Activated naive CD4-positive, alpha-beta T cell treated with anti-CD3 and anti-CD28 coated beads, Interleukin-2, amount 50 U/mL, for 72 hours (primary cell): ENCODE measurements at places on chromosomes 7 and 10.

DNA sequence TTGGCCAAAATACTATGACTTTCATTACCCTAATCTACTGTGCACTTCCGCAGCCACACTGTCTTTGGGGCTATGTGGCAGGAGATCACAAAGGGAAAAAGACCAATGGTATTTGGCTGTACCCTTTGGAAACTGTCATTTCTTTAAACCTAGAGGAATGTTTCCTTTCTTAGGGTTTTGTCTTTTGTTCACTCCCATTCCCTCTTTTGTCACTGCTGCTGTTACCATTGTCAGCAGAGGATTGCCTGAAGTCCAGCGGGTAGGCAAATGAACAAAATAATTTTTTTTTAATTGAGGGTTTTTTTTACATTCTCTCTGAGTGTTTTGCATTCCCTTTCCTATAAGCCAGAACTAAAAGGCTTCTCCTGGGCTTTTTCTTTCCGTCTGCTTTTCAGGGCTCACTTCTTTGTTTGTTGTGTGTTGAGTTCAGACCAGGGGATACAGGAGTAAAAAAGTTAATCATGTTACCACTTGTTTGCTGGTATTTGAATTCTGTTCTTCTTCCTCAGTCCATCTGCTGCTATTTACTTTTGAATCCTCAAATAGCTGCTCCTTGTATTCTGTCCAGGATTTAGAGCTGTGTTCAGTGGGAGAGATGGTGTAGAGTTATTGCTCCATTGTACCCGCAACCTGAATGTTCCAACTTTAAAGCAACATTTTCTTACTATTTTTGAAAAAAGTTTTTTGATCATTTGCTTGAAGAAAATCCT, 374.6 kb downstream of the SUGCT start:
- DNase-seq, result no peak

GRCh38 chr10:99595236-99595635, 25.0 kb downstream of the SLC25A28 start:
- no peak for DNase-seq

DNA sequence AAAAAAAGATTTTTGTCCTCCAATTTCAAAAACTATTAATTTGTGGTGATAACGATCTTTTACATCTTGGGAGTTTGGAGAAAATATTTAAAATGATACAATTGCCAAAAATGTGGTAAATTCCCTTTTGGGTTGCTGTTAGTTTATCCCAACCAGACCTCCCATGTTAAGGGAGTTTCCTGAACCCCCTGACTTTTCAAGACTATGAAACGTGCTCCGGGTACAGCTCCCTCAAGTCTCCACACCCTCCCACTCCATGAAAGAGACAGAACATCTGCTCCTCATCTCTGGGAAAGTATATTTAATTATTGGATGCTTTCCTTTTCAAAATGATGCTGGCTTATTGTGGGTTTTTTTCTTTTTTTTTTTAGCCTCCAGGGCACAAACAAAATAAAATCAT, 534.6 kb upstream of the NRP1 start:
- no peak for DNase-seq

DNA sequence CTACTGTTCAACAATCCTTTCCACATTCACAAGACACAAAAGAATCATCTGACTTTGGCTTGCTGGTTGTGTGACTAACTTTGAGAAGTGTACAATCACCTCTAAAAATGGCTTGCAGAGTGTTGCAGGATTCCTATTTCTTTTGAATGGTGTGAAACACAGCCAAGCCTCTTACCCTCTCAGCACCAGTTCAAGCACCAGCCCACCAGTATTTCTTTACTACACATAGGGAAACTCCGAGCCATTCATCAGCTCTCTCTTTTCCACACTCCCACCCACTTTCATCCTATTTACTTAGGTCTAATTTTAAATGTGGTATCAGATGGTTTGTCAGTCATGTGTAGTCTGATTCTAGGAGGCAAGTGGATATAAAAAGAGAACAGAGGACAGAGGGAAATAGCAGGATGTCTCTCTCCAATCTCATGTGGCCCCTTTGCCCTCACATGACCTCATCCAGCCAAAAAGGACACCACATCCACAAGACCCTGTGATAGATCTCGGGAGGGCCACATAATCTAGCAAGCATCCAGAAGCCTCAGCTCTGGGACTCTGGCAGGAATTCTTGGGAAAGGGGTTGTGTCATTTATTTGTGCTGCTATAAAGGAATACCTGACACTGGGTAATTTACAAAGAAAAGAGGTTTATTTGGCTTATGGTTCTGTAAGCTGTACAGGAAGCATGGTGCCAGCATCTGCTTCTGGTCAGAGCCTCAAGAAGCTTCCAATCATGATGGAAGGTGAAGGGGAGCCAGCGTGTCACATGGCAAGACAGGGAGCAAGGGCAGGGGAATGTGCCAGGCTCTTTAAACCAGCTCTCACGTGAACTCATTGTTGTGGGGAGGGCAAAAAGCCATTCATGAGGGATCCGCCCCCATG, 66.8 kb upstream of the NEBL start:
- no peak for DNase-seq

- DNase-seq, result no peak
Observed at GRCh38 chr7:30925117-30925516, 13.5 kb downstream of the AQP1 start.

- DNase-seq, result no peak
Observed at GRCh38 chr7:37039131-37039749, 314.9 kb upstream of the AOAH start.

GRCh38 chr10:123766012-123766411, 99.9 kb downstream of the GPR26 start:
- no peak for DNase-seq

DNA sequence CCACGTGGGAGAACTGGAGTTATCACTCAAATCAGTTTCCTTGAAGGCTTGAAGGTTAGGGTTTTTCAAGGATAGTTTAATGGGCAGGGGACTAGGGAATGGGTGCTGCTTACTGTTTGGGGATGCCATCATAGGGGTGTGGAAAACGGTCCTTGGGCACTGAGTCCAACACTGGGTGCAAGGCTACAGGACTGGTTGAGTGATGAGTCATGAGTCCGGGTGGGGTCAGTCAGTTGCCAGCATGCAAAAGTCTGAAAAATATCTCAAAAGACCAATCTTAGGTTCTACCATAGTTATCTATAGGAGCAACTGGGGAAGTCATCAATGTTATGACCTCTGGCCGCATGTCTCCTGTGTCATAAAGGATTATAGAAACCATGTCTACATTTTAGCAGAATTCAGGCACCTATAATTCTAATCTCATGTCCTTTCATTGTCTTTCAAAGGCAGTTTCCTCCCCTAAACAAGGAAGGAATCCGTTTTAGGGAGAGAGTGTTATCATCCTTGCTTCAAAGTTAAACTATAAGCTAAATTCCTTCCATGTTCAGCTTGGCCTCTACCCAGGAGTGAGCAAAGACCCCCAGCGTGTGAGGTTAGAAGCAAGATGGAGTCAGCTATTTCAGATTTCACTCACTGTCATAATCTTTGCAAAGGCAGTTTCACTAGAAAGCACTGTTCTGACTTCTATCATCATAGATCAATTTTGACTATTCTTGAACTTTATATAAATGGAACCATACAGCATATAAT, 94.5 kb downstream of the COL26A1 start:
- no peak for DNase-seq

GRCh38 chr7:20267482-20267881, 50.3 kb upstream of the MACC1 start:
- no peak for DNase-seq

- no peak for DNase-seq
Observed at GRCh38 chr10:29604291-29604825, 30.4 kb downstream of the SVIL start.

- DNase-seq, result no peak
Observed at GRCh38 chr7:9945131-9945530, 1028.5 kb upstream of the PHF14 start.

DNA sequence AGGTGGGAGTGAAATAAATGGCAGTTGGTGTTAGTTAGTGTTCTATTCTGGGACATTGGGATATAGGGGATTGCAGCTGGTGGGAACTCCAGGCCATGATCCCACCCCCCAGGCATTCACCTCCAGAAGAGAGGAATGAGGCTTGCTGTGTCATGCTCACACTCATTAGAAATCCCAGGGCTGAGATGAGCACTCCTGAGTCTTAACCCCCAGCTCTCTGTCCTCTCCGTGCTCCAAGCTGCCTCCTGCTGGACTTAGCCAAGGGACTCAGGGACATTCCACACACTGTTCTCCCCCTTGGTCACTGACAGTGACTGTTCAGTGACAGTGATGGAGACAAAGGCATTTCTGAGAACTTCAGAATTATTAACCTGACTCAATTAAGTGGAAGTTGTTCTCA, 21.5 kb downstream of the CYP26A1 start:
- DNase-seq, result no peak

DNA sequence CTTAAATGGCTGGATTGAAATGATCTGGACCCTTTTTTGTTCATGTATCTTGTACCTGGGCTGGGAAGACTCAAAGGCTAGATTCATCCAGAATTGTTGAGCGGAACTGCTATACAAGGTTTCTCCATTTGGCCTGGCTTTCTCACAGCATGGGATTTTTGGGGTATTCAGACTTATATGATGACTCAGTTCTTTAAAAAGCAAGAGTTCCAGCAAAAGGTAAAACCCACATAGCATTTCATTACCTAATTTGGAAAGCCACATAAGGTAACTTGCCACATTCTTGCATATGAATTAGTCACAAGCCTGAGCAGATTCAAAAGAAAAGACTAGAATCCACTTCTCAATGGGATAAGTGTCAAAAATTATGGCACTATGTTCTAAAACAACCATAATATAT, 137.4 kb downstream of the HGF start:
- no peak for DNase-seq

- no peak for DNase-seq
Observed at GRCh38 chr7:91945476-91945875, 4.8 kb downstream of the AKAP9 start.

GRCh38 chr10:79170993-79171392, 102.2 kb downstream of the ZMIZ1 start:
- DNase-seq, result no peak

- DNase-seq, result no peak
Observed at GRCh38 chr7:8035192-8035591, 66.6 kb downstream of the GLCCI1 start.

GRCh38 chr7:63925626-63926460, 72.8 kb upstream of the ZNF722 start:
- peak; percentile 93 for DNase-seq

GRCh38 chr10:94571528-94571927, 25.9 kb downstream of the HELLS start:
- DNase-seq, result no peak

- no peak for DNase-seq
Observed at GRCh38 chr7:151137791-151138152, 29.7 kb downstream of the GBX1 start.

DNA sequence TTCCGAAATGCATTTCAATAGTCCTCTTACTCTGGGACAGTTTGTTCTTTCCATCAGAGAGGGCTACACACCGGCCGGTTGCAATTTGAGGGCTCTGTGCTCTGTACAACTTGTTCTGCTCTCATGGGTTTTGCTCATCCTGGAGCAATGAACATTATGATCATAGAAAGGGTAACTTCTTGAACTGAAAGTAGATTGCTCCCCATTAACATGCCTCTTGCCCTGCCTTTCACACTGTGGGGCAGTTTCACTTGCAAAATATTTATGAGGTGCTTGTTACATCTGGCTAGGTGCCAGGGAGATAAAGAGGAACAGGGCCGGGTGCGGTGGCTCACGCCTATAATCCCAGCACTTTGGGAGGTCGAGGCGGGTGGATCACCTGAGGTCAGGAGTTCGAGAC, 97.3 kb upstream of the MPP7 start:
- no peak for DNase-seq

DNA sequence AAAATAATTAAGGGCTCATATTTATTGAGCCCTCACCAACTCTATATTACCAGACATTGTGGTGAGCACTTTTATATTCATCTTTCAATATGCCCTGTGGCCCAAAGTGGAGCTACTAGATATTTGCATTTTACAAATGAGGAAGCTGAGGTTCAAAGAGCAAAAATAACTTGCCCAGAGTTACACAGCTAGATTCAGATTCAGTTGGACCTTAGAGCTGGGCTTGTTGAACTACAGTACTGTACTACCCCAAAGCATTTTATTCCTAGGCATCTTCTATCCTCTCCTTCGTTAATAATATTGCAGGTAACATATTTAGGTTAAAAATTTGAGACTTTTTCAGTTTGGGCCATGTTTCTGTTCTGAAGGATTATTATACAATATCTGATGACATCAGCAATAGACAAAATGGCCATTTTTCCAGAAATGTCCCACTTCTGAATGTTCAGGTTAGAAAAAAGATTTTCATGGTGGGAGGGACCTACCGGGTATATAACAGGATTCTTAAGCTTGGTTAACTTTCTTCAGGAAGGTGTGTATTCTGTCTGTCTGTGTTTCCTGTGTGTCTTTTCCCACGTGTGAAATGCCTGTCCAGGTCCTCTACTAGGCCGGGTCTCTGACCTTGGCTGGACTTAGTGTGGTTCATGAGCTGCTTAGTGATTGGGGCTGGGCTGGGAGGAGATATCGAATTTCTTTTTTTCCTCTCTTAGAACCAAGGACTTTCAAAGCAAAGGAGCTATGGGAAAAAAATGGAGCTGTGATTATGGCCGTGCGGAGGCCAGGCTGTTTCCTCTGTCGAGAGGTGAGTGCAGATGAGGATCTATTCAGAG, 13.6 kb downstream of the PRXL2A start:
- DNase-seq, result no peak

DNA sequence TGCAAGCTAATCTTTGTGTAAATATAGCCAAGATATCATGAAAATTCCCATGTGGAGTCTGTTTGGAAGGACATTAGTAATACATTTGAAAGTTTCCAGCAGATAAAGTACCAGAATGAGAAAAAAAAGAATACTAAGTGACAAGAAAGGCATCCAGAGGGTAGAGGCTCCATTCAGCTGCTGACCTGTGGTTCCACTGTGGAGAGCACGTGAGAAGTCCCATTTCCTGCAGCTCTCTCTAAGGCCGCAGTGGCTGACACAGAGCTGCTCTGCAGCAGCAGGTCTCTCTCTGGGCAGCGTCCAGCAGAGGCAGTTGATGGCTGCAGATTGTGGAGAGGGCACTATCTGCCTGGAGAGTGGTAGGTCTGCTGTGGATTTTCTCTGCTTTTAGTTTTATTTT, 100.1 kb upstream of the TMEM72 start:
- no peak for DNase-seq

DNA sequence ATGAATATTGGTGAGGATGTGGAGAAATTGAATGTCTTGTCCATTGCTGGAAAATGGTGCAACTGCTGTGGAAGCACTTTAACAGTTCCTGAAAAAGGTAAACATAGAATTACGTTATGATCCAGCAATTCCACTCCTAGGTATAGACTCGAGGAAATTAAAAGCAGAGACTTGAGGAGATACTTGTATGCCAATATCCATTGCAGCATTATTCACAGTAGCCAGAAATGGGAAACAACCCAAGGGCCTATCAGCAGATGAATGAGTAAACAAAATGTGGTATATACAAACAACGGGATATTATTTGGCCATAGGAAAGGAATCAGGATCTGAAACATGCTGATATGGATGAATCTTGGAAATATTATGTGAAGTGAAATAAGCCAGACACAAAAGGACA, 32.5 kb upstream of the MTURN start:
- DNase-seq, result no peak

GRCh38 chr7:102095321-102096011, 191.2 kb upstream of the SH2B2 start:
- DNase-seq, result no peak

GRCh38 chr10:4194231-4194630, 409.2 kb upstream of the KLF6 start:
- DNase-seq, result no peak
